ENCODE measurements at places on chromosomes 6 and 20.

DNA sequence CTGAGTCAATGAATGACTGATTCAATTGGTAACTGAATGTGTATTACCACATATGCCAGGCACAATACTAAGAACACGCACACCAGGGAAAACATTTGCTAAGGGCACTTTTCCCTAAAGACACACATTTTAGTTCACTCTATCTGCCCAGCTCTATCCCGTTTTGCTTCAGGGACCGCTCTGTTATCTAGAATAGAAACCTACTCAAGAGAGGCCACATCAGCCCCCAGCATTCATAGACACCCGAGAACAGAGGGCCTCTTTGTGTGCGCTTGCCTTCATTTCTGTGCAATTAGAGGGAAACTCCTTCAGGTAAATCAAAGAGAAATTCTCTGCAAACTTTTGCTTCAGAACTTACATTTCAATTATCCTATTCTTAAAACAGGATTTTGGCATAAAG is 50.3 kb downstream of the DZANK1 start:
- DNase-seq, result no peak

DNA sequence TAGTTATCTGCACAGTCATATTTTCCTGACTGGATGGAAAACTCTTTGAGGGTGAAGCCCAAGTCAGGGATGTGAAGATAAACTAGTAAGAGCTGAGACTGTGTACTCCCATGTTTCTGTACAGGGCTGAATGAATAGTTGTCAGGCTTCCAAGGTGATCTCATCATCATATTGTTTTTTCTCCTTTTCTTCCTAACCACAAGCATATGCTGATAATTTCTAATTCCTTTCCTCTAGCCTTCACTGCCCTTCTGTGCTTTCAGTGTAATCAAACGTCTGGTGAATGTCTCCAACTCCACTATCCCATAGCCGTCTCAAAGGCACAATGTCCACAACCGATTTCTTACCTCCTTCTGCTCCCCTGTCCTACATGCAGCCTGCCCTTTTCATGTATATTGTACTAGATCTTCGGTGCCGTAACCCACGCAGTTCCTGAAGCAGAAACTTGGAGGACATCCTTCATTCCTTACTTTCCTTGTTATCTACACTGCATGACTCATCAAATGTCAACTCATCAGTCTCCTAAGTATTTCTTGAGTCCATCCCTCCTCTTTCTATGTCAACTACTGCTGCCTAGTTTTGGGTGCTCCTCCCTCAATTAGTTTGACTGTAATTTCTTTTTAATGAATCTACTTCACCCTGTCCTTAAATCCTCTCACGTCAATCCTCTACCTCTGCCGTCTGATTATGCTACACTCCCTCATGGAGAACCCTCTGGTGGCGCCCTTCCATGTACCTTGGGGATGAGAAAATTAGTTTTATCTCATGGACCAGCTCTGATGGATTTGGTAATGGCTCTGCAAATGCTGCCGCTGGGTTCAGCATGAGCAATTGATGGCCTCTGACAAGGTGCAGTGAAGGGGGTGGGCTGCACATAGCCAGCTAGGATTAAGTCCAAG is 21.9 kb downstream of the NCOA7 start:
- no peak for DNase-seq

DNA sequence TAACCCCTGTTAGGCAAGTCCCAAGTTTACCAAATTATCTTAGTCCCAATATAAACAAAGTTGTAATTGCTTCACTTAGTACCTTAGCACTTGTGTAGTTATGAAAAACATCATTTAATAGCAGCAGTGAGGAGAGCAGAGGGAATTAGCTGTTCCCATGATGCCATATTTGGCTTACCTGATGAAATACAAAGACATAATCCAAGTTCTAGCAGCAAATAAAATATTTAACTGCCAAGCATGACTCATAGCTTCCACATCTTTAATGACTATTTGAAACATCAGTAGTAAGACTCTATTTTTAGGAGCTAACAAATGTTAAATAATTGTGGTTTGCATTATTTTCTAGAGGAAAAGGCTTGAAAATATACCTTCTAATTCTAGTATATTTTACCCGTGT is 94.0 kb upstream of the MCHR2 start:
- no peak for DNase-seq

GRCh38 chr6:88882536-88882935 is 80.9 kb downstream of the RNGTT start:
- DNase-seq, result no peak

DNA sequence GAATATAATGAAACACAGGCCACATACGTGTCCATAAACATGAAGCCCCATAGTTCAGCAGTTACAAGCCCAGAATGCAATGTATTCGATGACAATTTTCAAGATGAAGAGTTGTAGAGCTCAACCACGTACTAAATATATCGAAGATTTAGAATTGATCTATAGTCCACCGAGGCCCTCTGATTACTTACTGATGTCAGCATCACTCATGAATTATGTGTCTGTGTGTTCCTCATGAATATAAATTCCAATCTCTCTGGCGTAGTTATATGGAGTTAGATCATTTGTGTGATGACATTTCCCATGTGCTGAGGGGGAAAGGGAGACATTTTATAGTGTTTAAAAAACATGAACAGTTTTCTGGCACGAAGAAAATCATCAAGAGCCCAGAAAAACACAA is 97.5 kb downstream of the PFDN4 start:
- DNase-seq, result no peak

Data from right lobe of liver (tissue), 6 donors.